ENCODE measurements at places on chromosomes 2 and 18.
A peak's percentile ranks its signal among the peaks of the same experiment; 100 is the strongest.

DNA sequence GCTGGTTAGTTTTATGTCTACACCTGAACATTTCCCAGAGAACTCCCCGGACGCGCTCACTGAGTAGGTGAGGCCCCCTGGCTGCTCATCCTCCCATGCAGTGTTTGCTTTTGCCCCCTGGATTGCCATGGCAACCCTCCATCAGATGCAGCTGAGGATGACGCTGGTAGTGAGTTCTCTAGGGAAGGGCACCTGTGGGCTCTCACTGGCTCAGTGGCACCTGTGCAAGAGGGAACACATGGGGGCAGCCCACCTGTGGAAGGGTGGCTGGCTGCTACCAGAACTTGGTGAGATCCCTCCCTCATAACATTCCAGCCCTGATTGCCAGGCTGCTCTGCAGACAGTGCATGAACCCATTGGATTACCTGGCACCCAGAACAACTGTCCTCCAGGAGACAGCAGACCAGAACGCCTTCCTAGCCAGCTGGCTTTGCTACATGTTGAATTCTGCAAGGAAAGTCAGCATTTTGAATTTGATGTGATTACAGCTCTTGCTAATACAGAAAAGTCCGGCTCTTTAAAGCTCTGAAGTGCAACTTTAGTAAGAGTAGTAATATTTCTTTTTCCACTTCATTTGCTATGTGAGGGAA is 21.7 kb downstream of the COA5 start:
- no peak for DNase-seq

DNA sequence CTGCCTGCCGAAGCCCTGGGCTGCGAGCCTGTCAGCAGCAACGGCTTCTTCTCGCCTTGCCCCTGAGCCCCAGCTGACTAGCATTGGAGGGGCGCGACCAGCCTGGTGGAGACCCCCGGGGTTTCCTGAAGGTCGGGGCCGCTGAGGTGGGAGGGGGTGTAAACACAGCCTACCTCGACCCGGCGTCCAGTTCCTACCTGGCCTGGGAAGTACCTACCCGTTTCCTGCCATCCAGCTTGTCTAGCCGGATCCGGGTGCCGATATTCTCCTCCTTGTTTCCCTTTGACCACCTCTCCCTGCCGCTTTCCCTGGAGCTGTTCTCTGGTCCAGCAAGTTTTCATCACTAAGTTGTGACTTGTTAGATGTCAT is 511 bp downstream of the MOB4 start:
- peak; percentile 2 for DNase-seq

DNA sequence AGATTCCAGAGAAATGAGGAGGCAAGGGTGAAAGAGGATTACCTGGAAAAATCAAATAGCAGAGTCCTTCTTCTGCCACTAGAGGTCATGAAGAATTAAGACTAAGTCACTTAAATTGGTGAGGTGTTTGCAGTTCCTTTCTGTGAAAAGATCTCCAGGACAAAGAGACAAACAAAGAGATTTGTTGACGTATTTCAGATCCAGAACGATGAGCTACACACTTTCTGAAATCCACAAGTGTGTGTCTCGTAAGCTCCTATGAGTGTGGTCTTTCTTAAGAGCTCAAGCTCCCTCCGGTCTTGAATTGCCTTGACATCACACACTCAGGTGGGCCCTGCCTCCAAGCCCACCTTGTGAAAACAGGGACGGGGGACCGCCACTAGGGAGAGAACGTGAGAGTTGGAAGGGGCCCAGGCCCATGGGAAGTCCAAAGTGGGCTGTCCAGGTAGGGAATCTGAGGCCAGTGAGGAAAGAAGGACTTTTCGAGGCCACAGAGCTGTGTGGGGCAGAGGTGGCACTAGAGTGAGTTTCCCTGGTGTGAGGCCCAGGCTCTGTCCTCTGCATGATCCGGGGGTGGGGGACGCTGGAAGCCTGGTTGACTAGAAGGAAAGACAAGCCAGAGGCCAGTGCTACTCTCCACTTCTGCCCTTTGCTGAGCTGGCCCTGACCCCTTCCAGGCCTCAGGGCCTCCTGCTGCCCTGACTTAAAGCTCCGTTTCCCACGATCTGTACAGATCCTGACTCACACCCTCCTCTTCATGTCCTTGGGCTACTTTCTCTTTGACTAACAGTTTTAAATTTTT is 168.1 kb upstream of the NCK2 start:
- no peak for DNase-seq

DNA sequence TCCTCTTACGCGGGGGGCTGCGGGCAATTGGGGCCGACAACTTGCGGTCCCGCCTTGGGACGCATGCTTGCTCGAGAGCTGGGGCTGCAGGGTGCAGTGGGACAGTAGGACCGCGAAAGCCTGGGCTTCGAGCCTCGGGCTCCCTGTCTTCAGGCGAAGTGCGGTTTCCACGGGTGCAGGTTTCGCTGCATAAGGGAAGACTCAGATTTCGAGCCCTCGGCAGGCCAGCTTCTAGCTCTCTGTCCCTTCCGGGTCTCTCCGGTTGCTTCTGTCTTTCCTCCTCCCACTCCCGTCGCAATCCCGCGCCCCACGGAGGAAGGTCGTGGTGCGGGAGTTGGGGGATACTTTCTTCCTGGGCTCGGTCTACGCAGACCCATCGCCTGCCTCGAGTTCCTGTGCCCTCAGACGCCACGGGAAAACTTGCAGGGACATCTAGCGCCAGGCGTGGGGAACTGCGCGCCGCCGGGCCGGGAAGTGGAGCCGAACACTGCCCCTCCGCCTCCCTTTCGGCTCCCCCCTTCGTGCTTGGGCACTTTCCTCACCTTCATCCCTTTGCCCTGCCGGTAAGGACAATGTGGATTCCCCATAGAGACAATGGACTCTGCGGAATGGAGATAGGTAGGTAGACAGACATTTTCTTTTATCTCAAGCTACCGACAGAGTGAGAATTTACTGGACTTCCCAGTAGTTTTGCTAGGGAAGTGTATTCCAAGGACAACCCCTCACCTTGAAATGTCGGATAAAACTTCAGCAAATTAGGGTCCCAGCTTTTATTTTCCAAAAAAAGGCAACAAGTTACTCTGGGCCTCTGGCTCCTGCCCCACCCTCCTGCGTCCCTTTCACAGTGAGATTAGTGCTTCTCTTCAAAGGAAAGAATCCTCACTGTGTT is 4.2 kb upstream of the HOXD13 start:
- DNase-seq, result no peak

All from stimulated activated CD8-positive, alpha-beta memory T cell treated with anti-CD3 and anti-CD28 coated beads, Interleukin-4, amount 100 ng/mL, for 1 hour (primary cell).